Activated CD4-positive, alpha-beta T cell treated with anti-CD3 and anti-CD28 coated beads for 1 hour (primary cell): ENCODE measurements at places on chromosomes 16 and 17.

- DNase-seq: no peak
Observed at GRCh38 chr17:77647531-77647930, 311.0 kb upstream of the TNRC6C start.

DNA sequence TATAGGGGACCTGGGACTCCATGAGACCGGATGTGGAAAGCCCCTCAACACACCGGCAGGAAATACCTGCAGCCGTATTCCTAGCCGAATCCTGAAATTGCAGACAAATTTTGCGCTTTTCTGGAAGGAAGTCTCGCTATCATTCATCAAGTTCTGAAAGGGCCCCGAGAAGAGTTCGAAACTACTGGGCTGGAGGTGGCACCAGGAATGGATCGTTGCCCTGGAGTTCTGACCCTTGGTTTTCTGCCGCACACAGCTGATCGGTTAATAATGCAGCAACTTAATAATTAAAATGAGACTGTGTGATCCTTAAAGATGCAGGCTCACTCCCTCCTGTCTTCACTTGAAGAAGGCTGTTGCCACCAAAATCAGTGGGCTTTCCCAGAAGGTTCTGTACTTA lies 55.7 kb upstream of the MRTFB start:
- no peak for DNase-seq

DNA sequence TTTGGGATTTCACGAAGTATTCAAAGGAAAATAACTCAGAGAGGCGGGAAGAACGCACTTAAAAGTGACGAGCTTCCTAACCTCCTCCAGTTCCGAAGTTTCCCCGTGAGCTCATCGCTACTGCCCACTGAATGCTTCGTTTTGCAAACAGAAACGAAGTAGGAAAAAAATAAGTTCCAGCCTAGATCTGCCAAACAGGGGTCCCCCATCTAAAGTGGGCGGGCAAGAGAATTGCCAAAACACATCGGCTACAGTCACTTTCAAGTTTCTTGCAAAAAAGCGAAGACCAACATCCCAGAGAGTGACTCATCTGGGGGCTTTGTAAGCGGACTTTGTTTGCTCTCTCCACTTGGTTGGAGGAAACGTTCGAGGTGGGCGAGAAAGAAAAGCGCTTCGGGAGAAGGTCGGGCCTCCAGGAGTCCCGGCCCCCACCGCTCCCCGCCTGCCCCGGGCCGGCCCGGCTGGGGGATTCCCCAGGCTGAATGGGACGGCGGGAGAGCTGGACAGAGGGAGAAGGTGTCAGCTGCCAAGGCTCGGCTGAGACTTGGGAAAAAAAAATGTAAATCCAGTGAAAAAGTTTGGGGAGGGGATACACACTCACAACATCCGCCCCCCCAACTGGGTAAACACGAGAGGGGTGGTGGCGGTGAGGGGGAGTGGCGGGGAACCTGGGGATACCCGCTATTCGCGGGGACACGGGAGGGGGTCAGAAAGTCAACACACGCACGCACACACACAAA lies 1.0 kb downstream of the VEZF1 start:
- no peak for DNase-seq

GRCh38 chr16:68117884-68118283 lies 32.7 kb downstream of the NFATC3 start:
- no peak for DNase-seq
